Renal cortical epithelial cell (primary cell): ENCODE measurements at places on chromosomes 6 and 20. TPM values are rescaled to one million over a fixed set of nuclear protein-coding genes. Genes with fewer than 3 reads are reported as not detected.
A peak's percentile ranks its signal among the peaks of the same experiment; 100 is the strongest.

GRCh38 chr6:8064638-8065518 lies 689 bp upstream of the BLOC1S5 start:
- DNase-seq = no peak

DNA sequence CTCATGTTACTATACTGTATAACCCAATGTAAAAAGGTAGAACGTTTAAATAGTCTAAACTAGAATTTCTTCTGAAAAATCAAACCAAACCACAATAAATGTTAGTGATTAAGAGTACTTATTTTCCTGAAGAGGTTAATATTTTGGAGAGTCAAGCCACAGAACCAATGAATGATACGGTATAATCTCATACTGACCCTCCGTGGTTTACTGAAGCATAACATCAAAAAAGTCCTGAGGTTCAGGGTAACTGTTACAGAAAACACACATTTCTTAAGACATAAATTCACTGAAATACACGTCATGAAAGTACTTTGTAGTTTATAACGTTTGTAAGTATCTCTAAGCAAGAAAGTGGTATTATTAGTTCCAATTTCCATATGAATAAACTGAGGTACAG lies 28.9 kb downstream of the ESF1 start:
- no peak for DNase-seq

GRCh38 chr6:34973547-34974248 lies 84.6 kb downstream of the ANKS1A start:
- peak; percentile 22 for DNase-seq

GRCh38 chr6:127634178-127634577 lies 57.2 kb downstream of the C6orf58 start:
- peak; percentile 1 for DNase-seq

- no peak for DNase-seq
Measured at GRCh38 chr6:152298055-152298647, 339.0 kb downstream of the SYNE1 start.

DNA sequence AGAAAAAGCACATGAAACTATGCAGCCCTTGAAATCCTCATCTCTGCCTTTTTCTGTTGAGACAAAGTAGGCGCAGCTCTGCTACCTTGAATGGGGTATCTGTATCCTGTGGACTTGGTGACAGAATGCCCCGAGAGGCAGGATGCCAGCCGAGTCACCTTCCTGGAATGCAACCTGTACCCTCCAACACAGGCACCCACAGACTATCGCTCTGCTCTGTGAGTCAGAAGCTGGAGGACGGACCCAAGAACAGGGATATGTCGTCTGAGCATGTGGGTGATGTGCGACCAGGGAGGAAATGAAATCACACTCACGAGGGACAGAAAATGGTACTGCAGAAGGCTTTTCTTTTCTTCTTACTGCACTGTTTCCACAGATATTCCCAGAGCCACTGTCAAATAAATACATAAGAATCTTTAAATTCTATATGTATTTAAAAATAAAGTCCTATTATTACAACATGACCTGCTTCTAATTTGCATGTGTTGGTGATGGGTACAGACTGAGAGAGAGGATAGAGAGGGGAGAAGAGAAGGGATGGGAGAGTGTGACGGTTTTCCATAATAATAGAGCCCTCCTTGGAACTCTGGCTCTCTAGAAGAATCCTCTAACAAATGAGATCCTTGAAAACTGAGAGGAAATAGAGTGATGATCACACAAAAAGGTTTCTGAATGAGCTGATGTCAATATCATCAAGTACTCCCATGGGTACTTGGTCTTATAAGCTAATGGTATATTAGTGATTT lies 308.1 kb downstream of the FOXC1 start:
- peak; percentile 97 for DNase-seq

- no peak for DNase-seq
Measured at GRCh38 chr6:148053209-148053608, 289.4 kb upstream of the SASH1 start.

GRCh38 chr6:29831776-29832175 lies 4.2 kb downstream of the HLA-G start:
- DNase-seq = no peak

The CLDN20 gene
- total RNA-seq = not detected in 2 replicates

The ADAT2 gene
- total RNA-seq = 1.7 and 6.9 TPM in 2 replicates

The PSORS1C2 gene
- total RNA-seq = not detected in 2 replicates

GRCh38 chr6:125932451-125932795 lies 24.1 kb upstream of the HINT3 start:
- DNase-seq = no peak

The WDR46 gene
- 54.6 and 106 TPM in 2 replicates for total RNA-seq

DNA sequence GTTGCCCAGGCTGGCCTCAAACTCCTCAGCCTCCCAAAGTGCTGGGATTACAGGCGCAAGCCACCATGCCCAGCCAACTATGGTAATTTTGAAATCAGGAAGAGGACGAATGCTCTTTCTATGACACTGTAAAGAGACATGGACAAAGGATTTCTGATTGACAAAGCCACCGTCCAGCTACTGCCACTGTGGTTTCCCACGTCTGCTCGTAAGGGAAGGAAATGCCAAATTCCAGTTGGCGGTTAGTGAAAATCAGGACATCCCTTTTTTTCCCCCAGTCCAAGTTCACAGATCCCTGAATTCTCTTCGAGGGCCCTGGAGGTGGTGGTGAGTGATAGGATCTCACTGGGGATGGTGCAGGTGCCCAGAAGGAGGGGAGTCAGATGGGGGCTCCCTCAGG lies 31.2 kb downstream of the SNAI1 start:
- DNase-seq = no peak

- peak; percentile 15 for DNase-seq
Measured at GRCh38 chr6:130306377-130306776, 59.4 kb upstream of the TMEM200A start.

The HRH3 gene
- total RNA-seq = not detected in 2 replicates

GRCh38 chr6:145735356-145736165 lies at the start of gene EPM2A:
Gene EPM2A, minus strand, starts transcription at chr6:145735520. Its CDS starts 22 bp downstream, at chr6:145735498.
- DNase-seq = peak; percentile 59
